ENCODE measurements at places on chromosomes 13 and 19. TPM values are rescaled to one million over a fixed set of nuclear protein-coding genes. Genes with fewer than 3 reads are reported as not detected.

Gene CA11
- 49.8 TPM for total RNA-seq

Gene WDR88
- not detected for total RNA-seq

Gene CD33
- not detected for total RNA-seq

DNA sequence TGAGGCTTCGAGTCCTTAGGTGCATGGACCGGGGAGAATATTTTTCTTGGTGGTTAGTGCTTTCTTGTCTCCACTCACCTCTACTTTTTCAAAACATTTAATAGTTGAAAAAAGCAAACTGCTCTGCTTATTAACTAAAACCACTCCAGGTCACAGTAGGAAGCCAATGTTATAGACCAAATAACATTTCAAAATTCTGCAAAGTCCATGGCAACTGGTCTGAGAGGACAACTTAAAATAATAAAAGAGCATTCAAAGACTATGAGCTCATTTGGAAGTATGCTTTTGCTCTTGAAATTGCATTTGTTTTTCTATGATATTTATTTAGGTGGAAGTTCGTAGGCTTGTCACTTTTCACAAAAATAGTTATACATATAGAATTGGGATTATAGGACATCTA is 483.0 kb downstream of the DCT start:
- no peaks in the 10 kb centered on the region for H3K27me3 ChIP-seq
- no peak overlapping the region for H3K27ac ChIP-seq
- H3K4me1 ChIP-seq, result no peaks in the 10 kb centered on the region
- DNase-seq, result no peak

GRCh38 chr13:60162096-60162495 is 1.6 kb downstream of the DIAPH3 start:
- DNase-seq, result no peak
- H3K27me3 ChIP-seq, result no peaks in the 10 kb centered on the region
- H3K36me3 ChIP-seq, result no peaks in the 10 kb centered on the region
- peaks cover 33% of the 10 kb centered on the region for H3K4me1 ChIP-seq
- peak overlapping the region; percentile 98 for H3K4me3 ChIP-seq
- H3K27ac ChIP-seq, result no peak overlapping the region

DNA sequence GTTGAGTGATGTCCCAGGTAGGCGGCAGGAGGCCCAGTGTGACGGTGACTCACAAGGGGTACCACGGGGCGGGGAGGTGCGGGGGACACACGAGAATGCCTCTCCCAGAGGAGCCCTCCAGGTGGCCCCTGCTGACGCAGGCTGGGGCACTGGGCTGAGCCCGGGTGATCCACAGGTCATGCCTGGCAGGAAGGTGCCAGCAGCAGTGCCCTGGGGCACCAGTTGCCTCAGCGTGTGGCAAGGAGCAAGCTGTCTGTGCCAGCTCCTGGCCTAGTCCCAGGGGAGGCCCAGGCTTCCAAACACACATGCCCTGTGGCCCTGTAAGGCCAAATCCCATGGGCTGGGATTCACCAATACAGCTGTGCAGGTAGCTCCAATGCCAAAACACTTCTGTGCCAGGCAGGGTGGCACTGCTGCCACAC is 28.0 kb downstream of the AKT2 start:
- no peaks in the 10 kb centered on the region for H3K27me3 ChIP-seq
- no peak for DNase-seq
- H3K27ac ChIP-seq, result no peak overlapping the region
- no peaks in the 10 kb centered on the region for H3K36me3 ChIP-seq
- H3K4me1 ChIP-seq, result no peaks in the 10 kb centered on the region

DNA sequence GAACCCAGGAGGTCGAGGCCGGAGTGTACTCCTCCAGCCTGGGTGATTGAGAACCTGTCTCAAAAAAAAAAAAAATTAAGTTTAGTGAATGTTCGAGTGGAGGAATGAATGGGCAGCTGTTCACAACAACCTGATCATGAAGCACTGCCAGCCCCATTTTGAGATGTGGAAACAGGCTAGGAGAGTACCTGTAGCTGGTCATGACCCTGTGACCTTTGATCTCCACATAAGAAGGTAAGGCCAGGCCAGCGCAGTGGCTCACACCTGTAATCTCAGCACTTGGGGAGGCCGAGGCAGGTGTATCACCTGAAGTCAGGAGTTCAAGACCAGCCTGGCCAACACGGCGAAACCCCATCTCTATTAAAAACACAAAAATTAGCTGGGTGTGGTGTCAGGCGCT is 7.6 kb downstream of the RAVER1 start:
- H3K4me1 ChIP-seq, result no peaks in the 10 kb centered on the region
- no peak overlapping the region for H3K4me3 ChIP-seq
- H3K27ac ChIP-seq, result no peak overlapping the region
- H3K27me3 ChIP-seq, result no peaks in the 10 kb centered on the region
- H3K36me3 ChIP-seq, result peaks cover 9% of the 10 kb centered on the region

- DNase-seq, result peak; percentile 95
- H3K36me3 ChIP-seq, result no peaks in the 10 kb centered on the region
- no peaks in the 10 kb centered on the region for H3K4me1 ChIP-seq
- peak within 1 kb of the TSS; percentile 88 for H3K4me3 ChIP-seq
Measured at GRCh38 chr19:33080761-33081681, at the start of gene GPATCH1. TSS of gene GPATCH1 (plus strand) at chr19:33081181. CDS start at chr19:33081194, 13 bp downstream.

DNA sequence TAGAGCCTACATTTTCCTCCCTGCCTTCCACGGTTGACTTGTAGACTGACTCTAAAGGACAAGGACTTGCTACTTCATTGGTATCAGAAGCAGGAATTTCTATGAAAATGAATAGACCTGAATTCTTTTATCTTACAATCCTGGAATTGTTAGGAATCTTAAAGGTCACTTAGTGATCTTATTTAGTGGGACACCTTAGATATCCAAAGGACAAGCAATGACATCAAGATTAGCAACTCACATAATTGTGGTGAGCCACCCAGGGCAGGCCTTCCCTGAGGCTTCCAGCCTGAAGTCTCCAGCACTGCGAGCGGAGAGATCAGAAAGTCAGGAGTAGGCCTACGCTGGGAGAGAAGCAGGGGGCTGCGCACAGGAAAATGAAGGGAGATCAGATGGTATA is 37.8 kb downstream of the KLF5 start:
- H3K36me3 ChIP-seq, result no peaks in the 10 kb centered on the region
- H3K27ac ChIP-seq, result no peak overlapping the region
- no peak overlapping the region for H3K4me3 ChIP-seq
- no peaks in the 10 kb centered on the region for H3K4me1 ChIP-seq

GRCh38 chr13:53105890-53106289 is 77.3 kb downstream of the OLFM4 start:
- no peak overlapping the region for H3K27ac ChIP-seq
- no peak overlapping the region for H3K4me3 ChIP-seq
- H3K27me3 ChIP-seq, result no peaks in the 10 kb centered on the region
- no peak for DNase-seq
- no peaks in the 10 kb centered on the region for H3K36me3 ChIP-seq
- H3K4me1 ChIP-seq, result no peaks in the 10 kb centered on the region

All from neural progenitor cell (in vitro differentiated cells).